NCI-H2029 (cell line): ENCODE measurements at places on chromosomes 5 and 9.

GRCh38 chr5:14436801-14437542 lies 144.6 kb upstream of the OTULINL start:
- no peak for DNase-seq

- DNase-seq = peak; percentile 20
Observed at GRCh38 chr9:124000161-124000783, 11.3 kb upstream of the LHX2 start.

GRCh38 chr5:117488976-117489500 lies 914.4 kb upstream of the SEMA6A start:
- peak; percentile 76 for DNase-seq

GRCh38 chr5:171721464-171721863 lies 64.2 kb upstream of the SMIM23 start:
- DNase-seq = no peak

GRCh38 chr9:130663977-130664250 lies 480 bp upstream of the PRDM12 start:
- DNase-seq = no peak

- no peak for DNase-seq
Observed at GRCh38 chr9:70043689-70044489, at the start of gene MAMDC2. Gene MAMDC2, plus strand, starts transcription at chr9:70043848. Its CDS starts 350 bp downstream, at chr9:70044198.

DNA sequence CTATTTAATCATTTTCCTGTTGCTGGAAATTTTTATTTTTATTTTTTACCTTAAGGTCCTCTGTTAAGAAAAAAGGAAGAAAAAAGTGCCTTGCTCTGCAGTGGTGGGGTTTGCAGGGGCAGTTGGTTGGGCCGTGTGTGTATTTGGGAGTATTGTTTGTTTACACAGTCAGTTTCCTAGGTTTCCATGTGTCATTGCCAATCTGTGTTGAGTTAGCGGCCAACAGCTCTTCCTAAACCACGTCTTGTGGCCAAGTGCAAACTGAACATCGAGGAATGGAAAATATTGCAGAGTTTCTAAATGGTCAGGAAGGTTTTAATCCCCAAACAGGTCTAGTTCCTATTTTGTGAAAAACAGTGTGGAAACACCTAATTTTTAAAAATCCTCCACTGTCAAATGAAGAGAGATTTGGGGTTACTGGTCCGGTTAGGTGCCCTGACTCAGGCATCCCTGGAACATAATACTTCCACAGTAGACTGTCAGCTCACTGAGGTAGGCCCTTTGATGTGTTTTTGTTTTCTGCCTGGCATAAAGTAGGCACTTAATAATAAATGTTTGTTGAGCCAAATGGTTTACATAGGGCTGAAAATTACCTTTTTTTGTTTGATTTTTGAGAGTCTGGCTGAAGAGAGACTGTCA lies 37.0 kb downstream of the MAMDC2 start:
- DNase-seq = peak; percentile 72

DNA sequence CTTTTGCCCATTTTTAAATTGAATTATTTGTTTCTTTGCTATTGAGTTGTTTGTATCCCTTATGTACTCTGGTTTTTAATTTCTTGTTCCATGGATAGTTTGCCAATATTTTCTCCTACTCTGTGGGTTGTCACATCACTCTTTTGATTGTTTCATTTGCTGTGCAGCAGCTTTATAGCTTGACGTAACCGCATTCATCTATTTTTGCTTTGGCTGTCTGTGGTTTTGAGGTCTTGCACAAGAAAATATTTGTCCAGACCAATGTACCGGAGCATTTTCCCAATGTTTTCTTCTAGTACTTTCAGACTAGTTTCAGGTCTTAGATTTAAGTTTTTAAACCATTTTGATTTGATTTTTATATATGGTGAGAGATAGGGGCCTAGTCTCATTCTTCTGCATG lies 36.2 kb upstream of the ZNF366 start:
- DNase-seq = no peak

- no peak for DNase-seq
Observed at GRCh38 chr5:87390075-87390474, 22.7 kb downstream of the CCNH start.

GRCh38 chr5:113235884-113236283 lies 198.9 kb downstream of the TSSK1B start:
- DNase-seq = no peak

DNA sequence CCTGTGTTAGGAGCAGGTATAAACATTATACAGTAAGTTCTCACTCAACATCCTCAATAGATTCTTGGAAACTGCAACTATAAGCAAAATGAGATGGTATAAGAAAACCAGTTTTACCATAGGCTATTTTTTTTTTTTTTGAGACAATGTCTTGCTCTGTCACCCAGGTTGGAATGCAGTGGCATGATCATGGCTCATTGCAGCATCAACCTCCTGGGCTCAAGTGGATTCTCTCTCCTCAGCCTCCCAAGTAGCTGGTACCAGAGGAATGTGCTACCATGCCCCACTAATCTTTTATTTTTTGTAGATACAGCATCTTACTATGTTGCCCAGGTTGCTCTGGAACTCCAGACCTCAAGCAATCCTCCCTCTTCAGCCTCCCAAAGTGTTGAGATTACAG lies 50.1 kb upstream of the ADRB2 start:
- DNase-seq = no peak
